Activated CD8-positive, alpha-beta memory T cell treated with anti-CD3 and anti-CD28 coated beads for 4 hours (primary cell): ENCODE measurements at places on chromosomes 6 and 20.

GRCh38 chr6:21393441-21394165, 199.9 kb upstream of the SOX4 start:
- DNase-seq: no peak

DNA sequence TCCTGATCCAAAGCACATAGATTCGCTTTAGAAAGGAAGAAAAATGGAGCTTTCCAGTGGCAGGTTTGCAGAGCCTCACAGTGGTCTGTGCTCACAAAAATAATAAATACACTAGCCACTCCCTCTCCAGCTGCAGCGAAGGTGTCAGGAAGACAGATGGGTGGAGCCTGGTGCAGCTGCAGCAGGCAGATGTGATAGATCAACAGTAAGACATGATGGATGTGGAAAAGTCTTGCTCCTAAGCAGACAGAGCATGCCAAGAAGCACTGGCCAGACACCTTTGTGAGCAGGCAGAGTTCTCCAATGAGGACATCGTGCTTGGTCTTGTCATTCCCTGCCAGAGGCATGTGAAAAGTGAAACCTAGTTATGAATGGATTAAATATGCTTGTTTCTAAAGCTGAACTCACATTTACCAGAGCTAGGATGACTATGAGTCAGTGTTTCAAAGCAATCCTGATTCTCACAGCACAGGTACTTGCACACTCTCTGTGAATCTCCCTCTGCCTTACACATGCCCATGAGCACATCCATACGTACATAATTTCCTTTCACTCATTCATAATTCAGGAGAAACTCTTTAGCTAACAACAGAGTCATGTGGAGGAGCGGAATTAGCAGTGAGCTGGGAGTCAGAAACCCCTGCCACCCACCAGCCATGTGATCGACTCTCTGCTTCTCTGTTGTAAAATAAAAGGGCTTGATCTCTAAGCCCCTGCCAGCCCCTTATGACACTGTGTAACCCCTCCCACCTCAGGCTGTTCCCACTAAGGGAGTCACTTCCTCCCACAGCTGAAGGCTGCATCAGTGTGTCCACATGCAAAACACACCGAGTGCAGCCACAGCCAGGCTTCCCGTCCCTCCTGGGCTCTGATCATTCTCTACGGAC, 111.2 kb downstream of the SCML4 start:
- peak; percentile 28 for DNase-seq

DNA sequence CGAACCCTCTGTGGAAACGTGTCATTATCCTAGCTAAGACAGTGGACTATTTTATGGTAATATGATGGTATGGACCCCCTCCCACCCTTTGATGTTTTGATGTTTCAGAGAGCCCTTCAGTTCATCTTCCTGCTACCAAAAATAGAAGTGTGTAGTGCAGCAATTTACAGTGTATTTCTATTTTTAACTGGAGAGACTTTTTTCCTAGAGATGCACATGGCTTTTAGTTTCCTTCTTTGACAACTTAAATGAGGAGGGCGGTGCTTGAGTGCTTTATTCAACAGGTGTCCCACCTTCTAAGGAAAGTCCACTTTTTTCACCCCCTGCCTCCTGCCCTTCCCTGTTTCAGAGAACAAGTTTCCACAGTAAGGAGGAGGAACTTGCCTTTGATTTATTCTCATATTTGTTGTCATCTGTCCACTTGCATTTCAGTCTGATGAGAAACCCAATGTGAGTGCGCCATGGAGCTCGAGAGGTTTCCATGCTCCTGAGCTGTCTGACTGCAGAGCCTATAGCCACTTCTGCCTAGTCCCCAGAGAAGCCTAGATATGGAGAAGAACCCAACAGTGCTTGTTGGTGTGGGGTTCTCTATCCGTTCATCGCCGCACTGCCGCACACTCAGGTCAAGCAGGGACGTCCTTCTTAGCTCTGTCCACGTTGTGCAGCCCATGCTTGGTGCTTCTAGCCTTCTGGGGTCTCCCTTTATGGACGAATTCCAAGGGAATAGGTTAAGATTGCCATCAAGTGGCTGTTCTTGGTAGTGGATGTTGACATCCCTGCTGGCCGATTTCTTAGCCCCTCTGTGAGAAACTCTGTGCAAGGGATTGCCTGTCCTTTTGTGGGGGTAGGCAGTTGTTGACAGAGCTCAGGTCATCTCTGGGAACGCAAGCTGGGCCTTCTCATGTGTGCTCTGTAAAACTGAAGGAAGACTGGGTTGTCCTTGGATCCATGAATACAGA, 144.2 kb downstream of the JARID2 start:
- DNase-seq: no peak

DNA sequence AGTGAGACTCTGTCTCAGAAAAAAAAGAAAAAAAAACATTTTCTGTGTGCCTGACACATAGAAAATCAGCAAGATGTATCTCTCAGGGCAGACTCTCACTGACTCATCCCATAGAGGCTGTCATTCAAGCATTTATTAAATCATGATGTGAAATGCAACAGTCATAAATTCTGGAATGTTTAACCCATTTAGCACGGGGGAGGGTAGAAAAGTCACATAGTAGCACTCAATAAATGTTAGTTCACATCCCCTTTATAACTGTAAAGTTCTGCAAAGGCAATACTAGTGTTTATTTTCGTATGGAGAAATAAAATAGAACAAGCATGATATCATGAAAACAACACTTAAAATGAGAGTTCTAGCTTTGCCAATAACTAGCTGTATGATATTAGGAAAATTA, 15.5 kb upstream of the CARMIL1 start:
- no peak for DNase-seq

GRCh38 chr6:2507016-2507415, 243.7 kb downstream of the MYLK4 start:
- no peak for DNase-seq

DNA sequence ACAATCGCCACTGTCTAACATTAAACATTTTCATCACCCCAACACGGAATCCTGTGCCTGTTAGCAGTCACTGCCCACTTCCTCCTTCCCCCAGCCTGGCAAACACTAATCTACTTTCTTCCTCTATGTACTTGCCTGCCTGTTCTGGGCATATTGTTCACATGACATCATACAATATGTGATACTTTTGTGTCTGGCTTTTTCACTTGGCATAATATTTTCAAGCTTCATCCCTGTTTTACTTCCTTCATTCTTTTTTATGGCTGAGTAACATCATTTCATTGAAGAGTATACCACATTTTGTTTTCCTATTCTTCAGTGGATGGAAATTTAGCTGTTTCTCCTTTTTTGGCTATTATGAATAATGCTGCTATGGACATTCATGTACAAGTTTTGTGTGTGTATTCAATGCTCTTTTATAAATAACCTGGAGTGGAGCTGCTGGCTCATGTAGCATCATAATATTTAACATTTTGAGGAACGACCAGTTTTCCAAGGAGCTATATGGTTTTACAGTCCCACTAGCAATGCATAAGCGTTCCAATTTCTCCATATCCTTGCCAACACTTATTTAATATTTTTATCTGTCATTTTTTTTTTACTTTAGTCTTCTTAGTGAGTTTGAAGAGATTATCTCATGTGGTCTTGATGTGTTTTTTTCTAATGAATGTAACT, 360.1 kb downstream of the HDGFL1 start:
- no peak for DNase-seq
